CD4-positive, alpha-beta T cell treated with Interleukin-21 for 1 hour (primary cell): ENCODE measurements at places on chromosomes 7 and 10.

GRCh38 chr7:96287559-96287958, 34.3 kb downstream of the SLC25A13 start:
- no peak for DNase-seq

GRCh38 chr7:7642081-7642480, 1.5 kb downstream of the UMAD1 start:
- DNase-seq, result no peak

DNA sequence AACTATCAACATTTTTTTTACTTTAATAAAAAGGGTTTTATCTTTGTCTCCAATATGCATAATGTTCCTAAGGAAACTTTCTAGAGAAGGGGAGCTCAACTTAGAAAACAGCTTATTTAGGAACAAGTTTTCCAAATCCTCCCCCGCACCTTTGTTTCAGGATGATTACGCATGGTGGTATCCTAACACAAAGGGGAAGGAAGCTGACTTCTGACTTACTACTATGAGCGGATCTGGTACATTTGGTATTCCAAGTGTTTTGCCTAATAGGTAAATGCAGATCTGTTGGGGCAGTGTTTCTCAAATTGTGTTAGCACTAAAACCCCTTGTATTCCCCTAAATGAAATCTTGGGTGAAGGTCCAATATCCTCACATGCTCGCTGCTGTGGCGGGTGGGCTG, 229.3 kb upstream of the KLF14 start:
- no peak for DNase-seq

DNA sequence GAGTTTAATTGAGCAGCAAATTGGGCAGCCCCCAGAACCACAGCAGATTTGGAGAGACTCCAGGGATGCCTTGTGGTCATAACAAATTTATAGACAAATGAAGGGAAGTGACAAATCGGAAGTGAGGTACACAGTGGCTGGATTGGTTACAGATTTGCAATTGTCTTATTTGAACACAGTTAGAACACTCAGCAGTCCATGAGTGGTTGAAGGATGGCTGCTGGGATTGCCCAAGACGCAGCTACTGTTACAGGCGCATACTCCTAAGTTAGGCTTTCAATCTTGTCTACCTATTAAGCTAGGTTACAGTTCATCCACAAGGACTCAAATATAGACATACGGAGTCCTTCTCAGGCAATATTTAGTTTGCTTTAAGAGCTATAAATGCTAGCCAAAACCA, 7.4 kb downstream of the ACADSB start:
- no peak for DNase-seq

DNA sequence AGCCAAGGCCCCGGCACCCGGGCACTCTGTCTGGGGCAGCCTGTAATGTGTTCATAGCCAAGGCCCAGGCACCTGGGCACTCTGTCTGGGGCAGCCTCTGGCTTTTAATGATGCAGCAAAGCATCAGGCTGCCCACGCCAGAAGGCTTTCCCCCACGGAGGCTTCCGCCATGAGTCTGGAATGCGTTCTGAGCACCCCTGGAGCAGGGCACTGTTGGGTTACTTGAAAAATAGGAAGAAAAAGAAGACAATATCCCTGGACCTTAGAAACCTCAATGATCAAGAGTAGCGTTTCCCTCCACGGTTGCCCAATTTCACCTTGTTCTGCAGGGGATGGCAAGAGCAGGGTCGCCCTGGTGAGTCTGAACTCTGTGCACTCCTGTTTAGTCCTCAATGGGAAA, 565.0 kb downstream of the PTPRN2 start:
- DNase-seq, result no peak
